ENCODE measurements at places on chromosomes 16 and 17.

DNA sequence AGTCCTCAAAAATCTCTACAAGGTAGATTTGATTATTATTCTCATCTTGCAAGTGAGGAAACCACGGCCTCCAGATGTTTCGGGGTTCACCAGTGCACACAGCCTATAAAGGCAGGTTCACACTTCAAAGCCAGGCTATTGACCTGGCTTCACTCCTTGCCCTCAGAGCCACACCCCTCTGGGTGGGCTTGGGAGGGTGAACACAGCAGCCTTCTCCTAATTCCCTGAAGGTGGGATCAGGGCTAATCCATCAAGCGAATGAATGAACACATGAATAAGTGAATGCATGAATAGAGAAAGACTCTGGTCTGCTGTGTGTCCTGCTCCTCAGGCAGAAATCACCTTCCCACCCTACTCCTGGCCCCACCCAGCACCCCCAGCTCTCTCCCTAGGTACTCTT lies 139.0 kb downstream of the CYLD start:
- DNase-seq = no peak

DNA sequence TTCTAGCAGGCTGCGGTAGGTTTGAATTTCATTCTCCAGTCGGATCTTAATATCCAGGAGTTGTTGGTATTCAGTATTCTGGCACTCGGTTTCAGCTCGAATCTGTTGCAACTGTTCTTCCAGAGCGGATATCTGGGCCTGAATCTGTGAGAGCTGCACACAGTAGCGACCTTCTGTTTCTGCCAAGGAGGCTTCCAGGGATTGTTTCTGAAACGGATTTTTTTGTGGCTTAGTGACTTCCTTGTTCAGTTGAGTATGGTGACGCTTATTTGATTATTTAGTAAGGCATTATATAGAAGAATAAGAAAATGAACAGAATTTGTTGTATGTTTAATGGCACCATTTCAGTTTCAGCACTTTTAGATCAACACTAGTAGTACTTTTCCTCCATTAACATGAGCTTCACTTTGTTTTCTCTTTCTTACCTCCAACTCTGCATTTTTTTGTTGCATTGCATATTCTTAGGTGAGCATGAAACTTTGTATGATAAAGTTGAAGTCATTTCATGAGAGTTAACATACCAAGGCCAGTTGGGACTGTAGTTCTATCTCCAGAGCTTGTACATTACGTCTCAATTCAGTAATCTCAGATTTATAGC lies 2.8 kb downstream of the KRT10 start:
- DNase-seq = no peak

DNA sequence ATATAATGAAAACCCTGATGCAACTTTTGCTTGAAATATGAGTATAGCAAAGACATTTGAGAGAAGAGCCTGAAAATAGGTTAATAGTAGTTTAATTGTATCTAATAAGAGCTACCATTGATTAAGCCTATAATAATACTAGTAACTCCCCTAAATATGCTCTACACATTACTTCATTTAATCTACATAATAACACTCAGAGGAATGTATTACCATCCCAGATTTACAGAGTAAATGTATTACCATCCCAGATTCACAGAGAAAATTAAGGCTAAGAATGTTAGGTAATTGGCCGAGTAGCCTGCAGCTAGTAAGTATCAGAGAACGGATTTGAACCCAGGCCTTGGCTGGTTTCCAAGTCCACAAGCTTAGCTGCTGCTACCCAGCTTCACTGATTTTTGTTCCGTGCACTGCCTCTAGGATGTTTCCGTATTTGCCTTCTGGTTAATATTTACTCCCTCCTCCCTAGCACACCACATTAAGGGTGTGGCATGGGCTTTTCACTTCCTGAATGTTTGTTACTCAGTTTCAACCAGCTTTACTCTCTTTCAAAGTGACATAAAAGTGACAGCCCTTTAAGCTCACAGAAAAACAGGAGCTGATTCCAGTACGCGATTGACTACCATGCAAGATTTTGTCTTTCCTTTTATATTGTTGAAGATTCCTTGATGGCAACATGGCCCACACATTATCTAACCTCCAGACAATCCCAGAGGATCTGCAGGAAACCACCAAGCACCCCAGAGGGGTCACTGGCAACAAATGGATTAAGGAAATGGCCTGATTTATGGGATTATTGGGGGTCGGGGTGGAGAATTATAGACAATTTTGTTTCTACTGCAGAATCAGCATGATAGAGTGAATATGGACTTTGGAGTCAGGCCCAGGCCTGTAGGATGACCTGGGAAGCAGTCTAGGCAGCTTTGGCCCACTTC lies 26.7 kb upstream of the TOX3 start:
- no peak for DNase-seq

GRCh38 chr16:81910366-81910885 lies 100.8 kb downstream of the SDR42E1 start:
- DNase-seq = no peak

GRCh38 chr17:80102664-80103448 lies 1.5 kb downstream of the GAA start:
- DNase-seq = no peak

DNA sequence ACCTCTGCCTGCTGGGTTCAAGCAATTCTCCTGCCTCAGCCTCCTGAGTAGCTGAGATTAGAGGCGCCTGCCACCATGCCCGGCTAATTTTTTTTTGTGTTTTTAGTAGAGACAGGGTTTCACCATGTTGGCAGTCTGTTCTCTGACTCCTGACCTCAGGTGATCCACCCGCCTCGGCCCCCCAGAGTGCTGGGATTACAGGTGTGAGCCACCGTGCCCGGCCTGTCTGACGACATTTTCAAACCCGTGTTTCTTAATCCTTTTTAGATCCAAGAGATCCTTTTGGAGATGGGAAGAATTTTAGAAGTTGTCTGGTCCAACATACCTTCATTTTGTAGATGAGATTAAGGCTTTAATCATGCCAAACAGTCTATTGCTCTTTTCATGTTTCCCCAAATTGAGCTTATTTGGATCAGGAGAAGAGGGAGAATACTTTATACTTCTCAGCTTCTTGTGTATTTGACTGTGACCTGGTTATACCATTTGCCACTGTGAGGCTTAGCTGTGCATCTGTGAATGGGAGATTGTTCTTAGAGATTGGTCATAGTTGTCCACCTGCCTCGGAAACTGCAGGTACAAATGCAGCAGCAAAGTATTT lies 25.8 kb downstream of the USP10 start:
- DNase-seq = no peak

DNA sequence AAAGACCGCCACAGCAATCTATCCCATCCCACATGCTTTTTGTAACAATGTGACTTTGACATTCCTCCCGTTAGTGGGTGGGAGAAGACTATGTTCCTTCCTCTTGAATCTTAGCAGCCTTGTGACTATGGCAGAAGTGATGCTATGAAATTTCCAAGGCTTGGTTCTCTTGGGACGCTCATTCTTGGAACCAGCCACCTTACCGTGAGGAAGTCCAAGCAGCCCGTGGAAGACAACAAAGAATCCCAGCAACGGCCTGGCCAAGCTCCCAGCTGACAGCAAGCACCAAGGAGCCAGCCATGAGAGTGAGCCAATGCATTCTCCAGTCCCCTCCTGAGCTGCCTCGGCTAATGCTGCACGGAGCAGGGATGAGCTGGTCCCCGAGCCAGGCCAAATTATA lies 62.3 kb downstream of the VPS53 start:
- no peak for DNase-seq

DNA sequence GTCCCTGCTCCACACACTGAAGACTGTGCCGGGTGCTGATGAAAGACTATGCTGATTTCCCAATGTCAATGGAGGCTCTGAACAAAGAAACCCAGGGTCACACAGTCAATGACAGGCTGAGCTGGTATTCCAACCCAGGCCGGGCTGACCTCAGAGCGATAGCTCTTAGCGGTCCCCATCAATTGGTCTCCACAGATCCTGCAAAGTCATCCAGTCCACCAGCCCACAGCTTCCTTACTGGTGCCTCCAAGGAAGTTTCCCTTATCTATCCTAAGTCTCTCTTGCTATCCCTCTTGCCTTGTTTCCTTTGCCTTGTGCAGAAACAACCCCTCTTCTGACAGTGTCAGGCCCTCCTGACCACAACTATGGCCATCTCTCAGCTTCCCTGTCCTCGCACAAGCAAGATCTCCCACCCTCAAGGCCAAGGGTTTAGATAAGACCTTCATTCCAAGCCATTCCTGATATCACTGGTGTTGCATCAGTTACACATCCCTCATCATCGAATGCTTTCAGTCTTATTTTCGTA lies 52.7 kb upstream of the KSR1 start:
- DNase-seq = no peak

DNA sequence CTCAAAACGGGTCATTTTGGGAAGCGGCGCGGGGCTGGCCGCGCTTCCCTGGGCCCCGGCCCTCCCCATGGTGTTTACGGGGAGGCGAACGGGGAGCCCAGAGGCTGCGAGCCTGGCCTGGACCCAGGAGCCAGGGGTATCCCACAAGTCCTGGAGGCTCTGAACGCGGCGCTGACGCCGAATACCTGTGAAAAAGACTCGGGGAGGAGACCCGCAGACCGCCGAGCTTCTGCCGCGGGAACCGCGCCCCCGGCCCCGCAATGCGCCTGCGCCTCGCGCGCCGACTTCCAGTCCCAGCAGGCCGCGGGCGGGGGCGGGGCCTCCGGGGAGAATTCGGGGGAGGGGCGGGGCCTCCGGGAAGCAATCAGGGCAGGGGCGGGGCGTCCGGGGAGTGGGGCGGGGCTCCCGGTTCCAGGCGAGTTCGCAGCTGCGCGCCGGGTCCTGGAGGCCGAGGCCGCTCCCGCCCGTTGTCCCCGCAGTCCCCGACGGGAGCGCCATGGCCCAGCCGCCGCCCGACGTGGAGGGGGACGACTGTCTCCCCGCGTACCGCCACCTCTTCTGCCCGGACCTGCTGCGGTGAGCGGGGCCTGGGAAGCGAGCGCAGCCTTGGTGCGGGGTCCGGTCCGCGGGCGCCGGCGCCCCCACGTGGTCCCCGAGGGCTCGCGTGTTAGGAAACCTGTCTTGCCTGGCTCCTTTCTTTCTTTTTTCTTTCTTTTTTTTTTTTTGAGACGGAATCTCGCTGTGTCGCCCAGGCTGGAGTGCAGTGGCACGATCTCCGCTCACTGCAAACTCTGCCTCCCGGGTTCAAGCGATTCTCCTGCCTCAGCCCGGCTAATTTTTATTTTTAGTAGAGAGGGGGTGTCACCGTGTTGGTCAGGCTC lies at the start of gene DECR2:
Gene DECR2, plus strand, starts transcription at position 418 of the 881 bp plus-strand sequence. Its CDS starts 79 bp downstream, at position 497.
- DNase-seq = peak; percentile 95

Measured in D341Med (cell line).